Activated CD8-positive, alpha-beta T cell treated with anti-CD3 and anti-CD28 coated beads, Interleukin-2, amount 10 ng/mL, durations not matched to agents 7 days and 5 days (primary cell): ENCODE measurements at places on chromosomes 5 and 9. TPM values are rescaled to one million over a fixed set of nuclear protein-coding genes. Genes with fewer than 3 reads are reported as not detected.

- DNase-seq: no peak
These were observed 36.2 kb upstream of the MEGF9 start for GRCh38 chr9:120750421-120750820.

DNA sequence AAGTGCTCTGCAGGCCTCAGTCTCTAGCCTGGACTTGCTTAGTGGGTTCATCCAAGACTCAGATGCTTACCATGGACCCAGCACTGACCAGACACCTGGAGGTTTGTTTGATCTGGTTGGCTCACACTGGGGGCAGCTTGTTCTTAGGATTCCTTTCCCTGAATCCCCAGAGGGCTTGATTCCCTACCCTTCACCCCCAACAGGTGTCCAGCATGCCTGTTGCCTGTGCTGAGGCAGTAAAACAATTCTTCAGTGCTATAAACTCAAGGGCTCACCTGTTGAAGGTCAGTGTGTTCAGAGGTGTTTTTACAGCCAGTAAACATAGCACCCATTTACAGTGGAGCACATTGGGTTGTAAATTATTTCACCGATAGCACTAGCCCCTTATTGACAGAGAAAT lies 123.8 kb upstream of the KLF4 start:
- no peak for DNase-seq

- no peak for DNase-seq
These were observed 174.5 kb upstream of the MAP1B start for GRCh38 chr5:71932655-71933338.

- DNase-seq: no peak
These were observed 177.3 kb upstream of the DMAC1 start for GRCh38 chr9:7976856-7977255.

DNA sequence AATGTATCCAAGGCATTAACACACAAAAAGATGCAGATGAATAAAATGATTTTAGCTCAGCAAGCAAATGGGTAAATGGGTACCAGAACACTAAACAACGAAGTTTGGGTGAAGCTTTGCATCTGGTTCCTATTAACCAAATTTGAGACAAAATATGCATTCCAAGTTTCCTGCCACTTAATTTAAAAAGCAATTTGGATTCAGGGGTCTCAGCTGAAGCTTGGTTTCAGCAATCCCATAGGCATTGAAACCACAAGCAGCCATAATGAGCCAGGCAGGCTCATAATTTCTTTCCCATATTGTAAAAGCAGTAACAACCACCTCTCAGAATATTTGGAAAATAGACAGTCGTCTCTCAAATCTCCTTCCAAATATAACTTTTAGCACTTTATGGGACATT lies 138.9 kb downstream of the NXNL2 start:
- no peak for DNase-seq

GRCh38 chr9:116163293-116164055 lies 9.9 kb downstream of the PAPPA start:
- DNase-seq: no peak

DNA sequence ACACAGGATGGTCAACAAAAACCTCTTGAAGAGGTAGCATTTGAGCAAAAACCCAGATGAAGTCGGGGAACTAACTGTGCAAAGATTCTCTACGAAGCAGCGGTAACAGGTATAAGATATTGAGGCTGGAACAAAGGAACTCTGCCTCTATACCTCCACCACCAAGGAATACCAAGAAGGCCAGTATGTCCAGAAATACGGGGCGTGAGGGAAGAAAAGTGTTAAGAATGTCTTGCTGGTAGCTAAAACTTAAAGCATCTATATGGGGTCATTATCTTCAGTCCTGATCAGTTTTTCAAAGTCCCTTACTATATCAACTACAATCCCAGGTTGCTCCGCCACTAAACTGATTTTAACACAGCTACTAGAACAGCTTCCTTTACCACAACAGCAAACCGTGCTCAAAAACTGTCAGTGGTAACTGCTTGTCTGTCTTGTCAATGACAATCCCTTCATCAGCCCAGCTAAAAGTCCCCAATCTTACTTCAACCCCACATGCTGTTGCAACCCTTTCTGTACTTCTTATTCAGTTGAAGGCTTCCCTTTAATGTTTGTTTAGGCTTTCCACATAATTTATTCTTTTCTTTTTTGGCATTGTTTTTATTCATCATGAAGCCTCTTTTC lies 9.4 kb downstream of the PAM start:
- no peak for DNase-seq

DNA sequence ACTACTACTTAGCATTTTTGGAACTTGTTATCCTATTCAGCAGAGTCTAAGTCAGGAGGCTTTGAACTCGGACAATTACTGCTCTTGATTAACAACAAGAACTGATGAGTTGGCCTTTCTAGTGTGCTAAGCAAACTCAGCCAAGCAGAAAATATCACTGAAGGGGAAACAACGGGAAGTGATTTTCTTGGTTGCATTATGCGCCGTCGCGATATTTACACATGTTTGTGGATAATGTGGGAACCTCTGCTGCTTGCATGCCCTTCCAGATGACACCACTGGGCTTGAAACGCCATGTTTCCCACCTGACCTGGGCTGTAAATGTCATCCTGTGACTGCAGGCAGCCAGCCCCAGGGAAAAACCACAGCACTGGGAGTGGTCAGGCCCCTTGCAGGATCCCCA lies 205.5 kb downstream of the PAX5 start:
- DNase-seq: no peak

DNA sequence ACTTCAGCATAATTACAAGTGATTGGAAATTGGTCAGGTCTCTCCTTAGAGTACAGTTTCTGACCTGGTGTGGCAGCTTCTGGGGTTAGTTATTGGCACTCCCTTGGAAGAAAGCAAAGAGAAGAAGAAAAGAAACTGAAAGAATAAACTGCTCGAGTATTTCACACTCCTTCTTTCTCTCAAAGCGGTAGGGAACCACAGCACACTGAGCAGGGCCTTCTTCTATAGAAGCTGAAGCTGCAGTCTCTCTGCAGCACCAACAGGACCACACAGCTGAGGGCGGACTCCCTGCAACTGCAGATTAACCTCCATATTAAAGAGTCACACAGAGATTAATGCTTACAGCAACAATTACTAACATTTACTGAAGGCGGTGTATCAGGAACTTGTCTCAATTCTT lies 152.0 kb downstream of the TRPM6 start:
- no peak for DNase-seq

- no peak for DNase-seq
These were observed 51.2 kb downstream of the STRBP start for GRCh38 chr9:123217128-123217654.

- no peak for DNase-seq
These were observed 1041.8 kb upstream of the ARRDC3 start for GRCh38 chr5:92424785-92425426.

GRCh38 chr5:58503390-58504046 lies 12.3 kb downstream of the GAPT start:
- no peak for DNase-seq

GRCh38 chr5:112238473-112238872 lies 180.6 kb downstream of the EPB41L4A start:
- DNase-seq: no peak

DNA sequence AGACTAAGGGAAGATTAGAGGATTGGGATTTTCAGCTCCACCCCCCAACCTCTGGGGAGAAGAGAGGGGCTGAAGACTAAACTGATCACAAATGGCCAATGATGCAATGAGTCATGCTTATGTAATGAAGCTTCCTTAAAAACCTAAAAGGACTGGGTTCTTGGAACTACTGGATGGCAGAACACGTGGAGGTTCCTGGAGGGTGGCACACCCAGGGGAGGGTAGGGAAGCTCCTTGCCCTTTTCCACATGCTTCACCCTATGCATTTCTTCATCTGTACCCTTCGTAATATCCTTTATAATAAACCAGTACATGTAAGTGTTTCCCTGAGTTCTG lies 48.6 kb downstream of the ARHGEF28 start:
- DNase-seq: no peak

DNA sequence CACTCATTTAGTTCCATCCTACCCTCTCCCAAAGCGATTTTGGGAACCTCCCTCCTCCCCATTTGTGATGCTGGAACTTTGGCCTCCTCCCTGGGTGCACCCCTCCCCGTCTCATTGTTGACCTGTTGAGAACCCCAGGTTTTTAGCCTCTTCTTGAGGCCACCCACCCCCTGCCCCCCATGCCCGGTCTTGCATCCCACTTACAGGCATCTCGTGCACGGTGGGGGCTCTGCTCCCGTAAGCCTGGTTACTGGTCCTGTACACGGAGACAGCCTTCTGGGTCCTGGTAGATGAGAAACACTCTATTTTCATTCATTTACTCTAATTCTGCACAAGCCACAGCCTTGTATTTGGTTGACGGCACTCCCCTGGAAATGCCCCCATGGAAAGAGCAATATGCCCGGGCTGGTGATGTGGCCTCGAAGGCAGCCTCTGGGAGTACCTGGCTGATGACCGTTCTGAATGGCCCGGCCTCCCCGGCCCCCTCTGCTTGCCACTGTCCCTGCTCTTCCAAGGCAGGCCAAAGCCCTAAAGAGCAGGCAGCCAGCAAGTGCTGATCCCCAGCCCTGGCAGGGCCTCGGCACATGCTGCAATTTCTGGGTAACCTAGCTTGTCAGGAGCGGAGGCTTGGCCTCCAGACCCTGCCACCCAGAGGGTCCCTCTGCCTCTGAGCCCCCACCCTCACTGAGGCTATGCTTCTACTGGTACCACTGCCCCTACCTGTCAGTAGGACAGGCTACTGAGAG lies 1.9 kb upstream of the MRPS2 start:
- DNase-seq: no peak

- no peak for DNase-seq
These were observed 133.1 kb upstream of the FBXL7 start for GRCh38 chr5:15366676-15367391.

GRCh38 chr5:133006653-133007052 lies 19.7 kb downstream of the ZCCHC10 start:
- no peak for DNase-seq

DNA sequence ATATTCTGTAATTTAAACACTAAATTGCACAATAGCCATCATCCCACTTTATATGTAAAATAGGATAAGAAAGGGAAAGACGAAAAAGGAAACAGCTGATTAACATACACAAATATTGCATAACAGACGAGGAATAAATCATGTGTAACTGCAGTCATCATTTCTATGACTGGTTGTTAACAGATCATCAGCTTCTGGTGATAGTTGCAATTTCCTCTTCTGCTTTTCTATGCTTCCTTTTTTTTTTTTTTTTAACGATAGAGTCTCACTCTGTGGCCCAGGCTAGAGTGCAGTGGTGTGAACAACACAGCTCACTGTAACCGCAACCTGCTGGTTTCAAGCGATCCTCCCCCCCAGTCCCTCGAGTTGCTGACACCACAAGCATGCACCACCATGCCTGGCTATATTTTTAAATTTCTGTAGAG lies 22.5 kb upstream of the JAKMIP2 start:
- DNase-seq: peak; percentile 69

DNA sequence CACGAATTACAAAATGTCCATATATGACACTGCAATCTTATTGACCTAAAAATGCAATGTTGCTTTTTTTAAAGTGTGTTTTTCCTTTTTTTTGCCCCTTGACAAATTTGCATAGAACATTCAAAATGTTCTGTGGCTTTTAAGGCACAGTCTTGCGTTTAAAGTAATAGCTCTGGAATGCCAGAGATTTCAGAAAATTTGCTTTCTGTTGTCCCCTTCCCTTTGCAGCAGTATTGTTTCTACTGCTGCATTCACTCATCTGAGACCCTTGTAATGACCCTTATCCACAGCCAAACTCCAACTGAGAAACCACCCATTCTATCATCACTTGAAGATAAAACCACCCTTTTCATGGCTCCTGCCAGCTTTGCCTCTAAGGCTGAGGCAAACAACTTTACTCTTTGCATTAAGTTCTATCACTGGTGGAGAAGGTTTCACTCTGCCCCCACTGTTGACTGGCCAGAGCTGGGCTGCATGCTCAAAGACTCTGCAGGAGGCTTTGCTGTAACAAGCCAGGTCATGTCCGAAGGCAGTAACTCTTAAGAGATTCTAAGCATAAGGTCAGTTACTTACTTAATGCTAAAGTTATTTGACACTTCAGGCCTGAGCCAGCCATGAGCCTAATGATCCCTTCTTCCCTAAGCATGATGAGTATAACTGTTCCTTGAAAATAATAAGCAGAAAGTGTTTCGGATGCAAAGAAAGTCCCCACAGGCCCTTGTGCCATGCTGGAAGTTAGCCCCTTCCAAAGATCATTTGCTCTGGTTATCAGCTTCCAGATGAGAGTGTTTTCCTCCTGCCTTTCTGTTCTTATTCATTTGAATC lies 101.9 kb downstream of the CD180 start:
- DNase-seq: no peak

DNA sequence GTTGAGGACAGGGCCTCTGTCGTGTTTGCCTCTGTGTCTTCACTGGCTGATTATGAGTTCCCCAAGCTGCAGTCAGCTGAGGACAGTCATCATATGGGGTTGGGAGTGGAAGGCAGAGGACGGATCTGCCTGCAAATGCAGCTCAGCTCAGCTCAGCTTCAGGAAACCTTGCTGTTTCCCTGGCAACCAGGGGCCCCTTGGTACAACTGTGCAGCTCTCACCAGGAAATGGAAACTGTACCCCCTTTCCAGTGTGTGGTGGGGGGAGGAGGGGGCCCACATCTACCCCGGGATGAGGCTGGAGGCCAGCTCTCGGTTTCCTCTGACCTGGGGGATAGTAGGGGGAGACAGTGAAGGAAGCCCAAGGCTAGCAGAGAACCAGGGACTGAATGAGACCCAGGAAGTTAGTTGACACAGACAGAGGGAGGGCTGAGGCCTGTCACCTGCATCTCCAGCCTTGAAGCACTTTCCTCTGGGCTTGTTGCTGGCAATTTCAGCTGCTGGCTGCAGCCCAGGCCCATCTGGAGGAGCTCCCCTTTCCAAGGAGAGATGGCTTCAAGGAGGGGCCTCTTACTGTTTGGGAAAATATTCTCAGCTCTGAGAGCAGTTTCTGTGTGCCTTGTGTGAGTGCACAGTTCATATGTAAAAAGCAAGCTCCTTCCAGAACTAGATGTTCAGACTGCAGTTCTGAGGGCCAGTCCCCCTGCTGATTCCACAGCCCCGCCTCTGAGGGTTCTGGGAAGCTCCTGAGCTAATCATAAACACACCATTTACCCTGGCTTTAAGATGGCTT lies 6.9 kb downstream of the ANXA6 start:
- peak; percentile 86 for DNase-seq

DNA sequence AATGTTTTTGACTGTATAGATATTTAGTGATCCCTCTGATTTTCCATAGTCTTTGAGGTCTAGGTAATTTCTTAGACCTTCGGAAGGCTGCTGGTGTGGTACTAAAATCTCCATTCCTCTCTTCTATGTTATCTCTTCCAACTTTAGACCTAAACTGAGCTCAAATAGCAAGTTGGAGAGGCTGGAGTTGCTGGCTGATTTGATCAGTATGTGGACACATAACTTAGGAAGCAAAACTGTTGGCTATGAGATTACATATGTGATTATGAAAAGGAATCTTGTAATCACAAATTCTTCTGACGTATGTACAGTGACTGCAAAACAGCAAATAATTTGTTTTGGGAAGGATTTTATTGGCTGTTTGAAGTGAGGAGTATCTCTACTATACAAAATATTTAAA lies 2.1 kb upstream of the SMAD5 start:
- DNase-seq: no peak

GRCh38 chr9:116627433-116627832 lies 59.7 kb upstream of the TRIM32 start:
- no peak for DNase-seq

GRCh38 chr9:120214332-120214731 lies 365.6 kb downstream of the CDK5RAP2 start:
- DNase-seq: no peak

Gene PCYOX1L
- total RNA-seq: 33.9 TPM

Gene PCDHGB7
- not detected for total RNA-seq

Gene SLC45A2
- not detected for total RNA-seq

Gene GKAP1
- total RNA-seq: 1.8 TPM

Gene KCNN2
- total RNA-seq: not detected

Gene HTR1A
- total RNA-seq: not detected

Gene C9orf72
- 7.5 TPM for total RNA-seq

Gene BTNL3
- total RNA-seq: not detected

Gene PIP5KL1
- 2.7 TPM for total RNA-seq

Gene PCDHB10
- not detected for total RNA-seq
